ENCODE measurements at places on chromosomes 12 and 14.

DNA sequence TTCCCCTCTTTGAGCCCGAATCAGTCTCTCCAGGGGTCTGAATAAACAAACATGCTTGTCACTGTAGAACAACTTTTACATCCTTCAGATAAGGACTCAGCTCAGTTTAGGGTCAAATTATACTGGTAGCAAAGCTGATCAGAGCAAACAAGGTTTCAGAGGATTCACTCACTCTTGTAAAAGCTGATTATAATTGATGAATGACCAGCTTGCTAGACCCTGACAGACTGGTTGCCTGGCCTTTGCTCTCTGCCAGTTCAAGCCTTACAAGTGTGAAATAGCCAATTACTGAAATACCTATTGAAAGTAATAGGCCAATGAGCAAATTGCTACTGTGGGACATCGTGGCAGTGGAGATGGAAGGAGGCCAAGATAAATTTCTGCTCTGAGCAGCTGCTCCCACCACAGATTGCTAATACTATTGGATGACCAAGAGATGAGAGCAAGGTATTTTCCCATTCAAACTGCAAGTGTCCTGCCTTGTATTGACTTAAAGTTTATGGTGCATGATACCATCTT, 177.6 kb downstream of the PDZRN4 start:
- DNase-seq, result no peak

- no peak for DNase-seq
Observed at GRCh38 chr12:71685312-71685906, 473 bp upstream of the TMEM19 start.

- DNase-seq, result no peak
Observed at GRCh38 chr12:47032644-47033043, 46.8 kb upstream of the PCED1B start.

GRCh38 chr12:109693160-109693559, 20.5 kb upstream of the FAM222A start:
- DNase-seq, result no peak

DNA sequence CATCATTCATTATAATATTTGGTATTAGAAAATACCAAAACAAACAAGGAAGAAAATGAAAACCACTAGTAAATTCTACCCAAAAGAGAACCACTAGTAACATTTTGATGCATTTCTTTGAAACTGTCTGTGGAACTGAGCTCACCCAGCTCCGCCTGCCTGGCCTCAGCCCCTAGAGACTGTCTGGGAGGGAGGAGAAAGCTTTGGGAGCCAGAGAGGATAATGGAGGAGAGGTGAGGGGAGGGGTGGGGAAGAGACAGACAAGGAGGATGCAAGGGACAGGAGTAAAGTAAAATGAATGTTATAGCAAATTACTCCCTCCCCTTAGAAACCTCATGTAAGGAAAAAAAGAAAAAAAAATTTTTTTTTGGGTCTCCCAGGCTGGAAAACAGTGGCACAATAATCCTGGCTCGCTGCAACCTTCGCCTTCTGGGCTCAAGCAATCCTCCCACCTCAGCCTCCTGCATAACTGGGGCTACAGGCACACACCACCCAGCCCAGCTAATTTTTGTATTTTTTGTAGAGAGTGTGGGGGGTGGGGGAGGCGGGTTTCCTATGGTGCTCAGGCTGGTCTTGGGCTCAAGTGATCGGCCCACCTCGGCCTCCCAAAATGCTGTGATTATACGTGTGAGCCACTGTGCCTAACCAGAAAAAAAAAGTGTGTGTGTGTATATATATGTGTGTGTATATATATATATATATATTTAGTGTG, 3.2 kb upstream of the MMP19 start:
- DNase-seq, result no peak

GRCh38 chr12:132162508-132163031, 18.3 kb downstream of the NOC4L start:
- DNase-seq, result no peak
